Activated CD8-positive, alpha-beta memory T cell treated with anti-CD3 and anti-CD28 coated beads for 1 hour (primary cell): ENCODE measurements at places on chromosomes 4 and X.

GRCh38 chr4:10288830-10289537 lies 168.2 kb downstream of the ZNF518B start:
- DNase-seq, result no peak

DNA sequence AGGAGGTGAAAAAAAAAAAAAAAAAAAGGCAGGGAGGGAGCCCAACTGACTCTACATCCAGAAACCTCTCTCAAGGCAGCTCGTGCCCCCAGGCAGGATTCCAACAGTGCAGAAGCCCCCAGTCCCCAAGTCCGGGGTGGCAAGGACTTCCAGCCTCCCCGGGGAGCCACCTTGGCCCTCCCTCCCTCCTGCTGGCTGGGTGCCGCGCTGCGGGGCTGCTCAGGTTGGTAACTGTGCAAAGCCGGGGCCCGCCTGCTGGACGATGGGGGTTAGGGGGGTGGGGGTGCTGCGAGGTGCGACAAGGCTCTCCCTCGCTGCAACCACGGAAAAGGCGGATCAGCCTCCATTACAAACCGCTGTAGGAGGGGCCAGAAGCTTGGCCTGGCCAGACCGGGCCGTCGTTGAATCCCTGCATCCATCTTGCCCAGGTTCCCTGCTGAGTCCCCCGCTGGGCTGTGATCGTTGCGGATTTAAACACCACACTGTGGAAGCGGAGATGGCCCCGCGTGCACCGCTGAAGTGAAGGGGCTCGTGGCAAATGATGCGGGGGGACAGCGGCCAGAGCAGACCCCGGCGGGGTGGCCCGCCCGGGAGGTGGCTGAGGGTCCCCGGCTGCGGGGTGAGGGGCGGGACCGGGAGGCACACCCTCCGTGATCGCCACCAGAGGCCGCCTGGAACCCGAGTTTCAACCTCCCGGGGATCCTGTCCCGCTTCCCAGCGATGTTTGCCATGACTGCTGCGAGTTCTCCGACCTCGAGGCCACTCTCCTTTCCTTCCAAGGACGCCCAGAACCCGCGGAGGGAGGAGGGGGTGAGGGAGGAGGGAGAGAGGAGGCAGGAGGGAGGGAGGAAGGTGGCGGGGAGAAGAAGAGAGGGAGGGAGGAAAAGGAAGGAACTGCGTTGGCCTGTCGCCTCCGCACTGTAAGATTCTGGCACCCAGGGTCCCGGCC lies 58.0 kb upstream of the DDX3X start:
- no peak for DNase-seq

DNA sequence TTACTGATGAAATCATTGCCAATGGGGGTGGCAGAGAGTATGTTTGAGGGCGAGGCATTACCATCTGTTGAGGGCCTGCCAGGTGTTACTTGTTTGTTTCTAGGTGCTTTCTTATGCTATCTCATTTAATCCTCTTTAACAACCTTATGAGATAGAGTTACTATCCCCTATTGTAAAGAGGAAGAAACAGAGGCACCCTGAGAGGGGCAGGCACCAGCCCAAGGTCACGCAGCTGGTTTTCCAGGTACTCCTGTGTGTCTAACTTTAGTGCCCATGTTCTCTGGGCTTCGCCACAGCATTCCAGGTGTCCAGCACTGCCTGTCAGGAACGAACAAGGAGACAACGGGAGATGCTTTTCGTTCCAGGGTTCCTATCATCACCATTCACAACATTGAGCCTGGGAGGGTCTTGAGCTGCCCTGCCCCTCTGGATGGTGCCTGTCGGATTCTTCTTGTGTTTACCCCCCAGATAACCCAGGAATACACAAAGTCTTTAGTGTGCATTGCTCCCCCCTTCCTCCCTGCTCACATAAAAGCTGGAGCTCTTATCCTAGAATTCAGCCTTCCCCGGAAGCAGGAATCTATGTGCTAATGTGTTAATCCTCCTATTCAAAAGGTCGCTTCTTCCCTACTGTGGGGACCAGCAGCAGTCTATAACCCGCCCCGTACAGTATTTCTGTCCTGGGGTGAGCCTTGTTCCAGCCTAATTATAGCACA lies 24.9 kb upstream of the GPC4 start:
- DNase-seq, result no peak

DNA sequence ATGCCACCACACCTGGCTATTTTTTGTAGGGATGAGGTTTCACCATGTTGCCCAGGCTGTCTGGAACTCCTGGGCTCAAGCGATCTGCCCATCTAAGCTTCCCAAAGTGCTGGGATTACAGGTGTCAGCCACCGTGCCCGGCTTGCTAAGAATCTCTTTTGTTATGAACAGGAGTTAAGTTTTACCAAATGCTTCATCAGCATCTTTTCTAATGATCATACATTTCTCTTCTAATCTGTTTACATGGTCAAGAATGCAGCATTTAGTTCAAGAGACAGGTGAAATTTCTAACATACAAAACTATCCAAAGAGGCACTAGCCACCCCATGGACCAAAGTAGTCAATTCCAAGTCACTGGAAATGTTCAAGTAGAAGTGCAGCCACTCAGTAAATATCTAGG lies 52.5 kb upstream of the IQSEC2 start:
- DNase-seq, result no peak

DNA sequence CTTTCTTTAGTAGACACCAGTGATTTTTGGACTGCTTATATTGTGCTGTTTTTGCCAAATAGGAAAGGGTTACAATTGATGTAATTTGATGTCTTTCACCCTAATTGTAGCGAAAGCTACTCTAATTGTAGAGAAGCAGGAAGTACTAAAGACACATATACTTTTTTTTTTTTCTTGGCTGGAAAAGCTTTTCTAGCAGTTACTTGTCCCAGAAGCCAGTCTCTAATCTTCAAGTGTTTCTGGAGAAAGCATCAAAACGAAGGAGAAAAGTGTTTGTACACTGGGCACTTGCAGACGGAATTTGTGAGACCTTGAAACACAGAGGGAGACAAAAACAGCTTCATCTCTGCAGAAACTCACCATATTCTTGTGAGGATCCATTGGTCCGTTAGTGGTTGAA lies 616.5 kb upstream of the LCORL start:
- no peak for DNase-seq

- no peak for DNase-seq
Observed at GRCh38 chr4:20394512-20394911, 142.8 kb downstream of the SLIT2 start.

- DNase-seq, result no peak
Observed at GRCh38 chr4:120622601-120623000, 299.9 kb downstream of the PRDM5 start.

DNA sequence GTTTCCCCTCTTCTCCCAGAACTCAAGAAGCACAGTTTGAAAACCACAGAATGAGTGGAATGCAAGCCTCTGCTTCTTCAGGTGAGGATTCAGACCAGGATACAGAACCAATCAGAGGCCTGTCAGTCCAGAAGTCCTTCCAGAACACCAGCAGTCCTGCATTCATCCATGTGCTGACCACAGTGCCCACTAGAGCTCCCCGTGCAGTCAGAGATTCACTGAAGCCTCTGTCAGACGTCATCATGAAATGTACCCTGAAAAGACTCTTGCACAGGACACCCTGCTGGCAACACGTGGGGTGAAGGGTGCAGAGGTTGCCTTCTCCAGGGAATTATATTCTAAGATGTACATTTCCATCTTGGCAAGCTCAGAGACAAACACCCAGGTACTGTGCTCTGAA lies 75.9 kb upstream of the LSM6 start:
- no peak for DNase-seq

DNA sequence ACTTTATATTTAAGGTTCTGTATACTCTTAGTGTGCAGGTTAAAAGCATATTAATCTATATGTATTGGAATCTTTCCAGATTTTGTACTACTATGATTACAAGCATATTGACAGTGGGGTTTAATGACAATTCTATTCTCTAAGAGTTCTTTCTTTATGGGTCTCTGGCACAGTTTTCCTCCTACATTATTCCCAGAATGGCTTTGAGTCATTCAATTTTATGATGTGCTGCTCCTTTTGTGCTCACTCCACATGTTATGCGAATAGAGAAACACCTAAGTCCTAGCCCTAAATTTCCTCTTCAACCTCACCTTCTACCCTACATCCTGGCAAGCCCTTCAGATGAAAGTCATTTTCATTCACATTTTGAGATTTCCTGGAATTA lies 209.9 kb upstream of the DIAPH2 start:
- no peak for DNase-seq

GRCh38 chrX:153770601-153771414 lies 6.8 kb downstream of the PLXNB3 start:
- no peak for DNase-seq

- no peak for DNase-seq
Observed at GRCh38 chr4:53000560-53000959, 138.4 kb downstream of the RASL11B start.

- no peak for DNase-seq
Observed at GRCh38 chr4:150855981-150856510, 159.0 kb downstream of the LRBA start.

- DNase-seq, result no peak
Observed at GRCh38 chr4:20589436-20589835, 110.8 kb upstream of the PACRGL start.

GRCh38 chrX:27751976-27752375 lies 55.8 kb upstream of the MAGEB10 start:
- no peak for DNase-seq
